Omental fat pad (tissue), 4 donors: ENCODE measurements at places on chromosomes 7 and 10. TPM values are rescaled to one million over a fixed set of nuclear protein-coding genes. Genes with fewer than 3 reads are reported as not detected.
A peak's percentile ranks its signal among the peaks of the same experiment; 100 is the strongest.

- peak; percentile 90 for DNase-seq
Measured at GRCh38 chr10:102729029-102730026, 14.4 kb upstream of the WBP1L start.

DNA sequence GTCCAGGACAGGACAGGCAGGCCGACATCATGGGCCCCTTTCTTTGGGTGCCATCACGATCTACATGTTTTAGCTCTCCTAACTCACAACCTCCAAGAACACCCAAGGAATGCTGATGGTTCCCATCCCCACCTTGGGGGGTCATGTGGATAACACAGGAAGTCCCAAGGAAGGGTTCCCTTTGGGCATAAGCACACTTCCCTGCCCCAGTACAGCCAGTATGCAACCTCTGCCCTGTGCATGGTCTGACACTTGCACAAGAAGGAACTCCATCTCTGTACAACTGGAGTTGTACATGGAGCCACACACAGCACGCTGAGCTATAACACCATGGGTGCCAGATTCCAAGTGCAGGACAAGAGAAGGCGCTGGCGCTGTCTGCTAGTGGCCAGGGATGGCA, 11.0 kb downstream of the MAT1A start:
- no peak for DNase-seq

The PLA2G12B gene
- total RNA-seq = not detected

DNA sequence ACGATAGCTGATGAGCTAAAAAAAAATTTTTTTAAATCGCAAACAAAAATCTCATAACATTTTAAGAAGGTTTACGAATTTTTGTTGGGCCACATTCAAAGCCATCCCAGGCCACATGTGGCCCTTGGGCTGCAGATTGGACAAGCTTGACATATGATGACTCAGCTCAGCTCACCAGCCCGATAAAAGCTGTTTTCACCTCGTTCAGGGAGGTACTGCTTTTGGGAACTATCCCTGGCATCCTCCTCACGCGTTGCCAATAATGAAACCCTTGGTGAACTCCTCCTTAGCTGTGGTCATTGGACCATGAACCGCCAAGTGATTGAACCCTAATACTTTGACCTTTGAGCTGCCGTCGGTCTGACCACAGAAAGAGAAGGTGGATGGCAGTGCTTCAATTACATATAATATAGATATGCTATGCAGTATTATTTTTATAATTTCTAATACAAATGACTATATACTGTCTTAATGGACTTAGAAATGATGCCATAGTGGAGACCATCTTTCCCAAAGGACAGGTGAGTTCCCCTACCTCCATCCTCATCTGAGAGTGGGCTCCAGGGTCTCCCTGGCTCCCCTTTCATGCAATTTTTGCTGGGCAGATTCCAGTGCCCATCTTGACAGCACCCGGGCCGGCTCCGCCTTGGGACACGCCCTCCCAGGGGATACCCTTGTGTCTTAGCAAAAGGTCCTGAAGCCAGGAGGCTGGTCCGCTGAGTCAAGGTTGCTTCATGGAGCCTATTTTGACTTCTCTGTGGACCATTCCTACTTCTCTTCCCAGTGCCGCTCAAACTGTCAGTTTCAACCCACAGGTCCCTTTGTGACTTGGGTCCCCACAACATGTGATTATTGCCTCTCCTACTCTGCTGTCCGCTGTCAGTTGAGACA, 707.2 kb downstream of the PARD3 start:
- DNase-seq = no peak

GRCh38 chr7:5677538-5678294, 103.7 kb downstream of the RNF216 start:
- DNase-seq = no peak

- no peak for DNase-seq
Measured at GRCh38 chr7:101167645-101168411, 2.5 kb upstream of the VGF start.

DNA sequence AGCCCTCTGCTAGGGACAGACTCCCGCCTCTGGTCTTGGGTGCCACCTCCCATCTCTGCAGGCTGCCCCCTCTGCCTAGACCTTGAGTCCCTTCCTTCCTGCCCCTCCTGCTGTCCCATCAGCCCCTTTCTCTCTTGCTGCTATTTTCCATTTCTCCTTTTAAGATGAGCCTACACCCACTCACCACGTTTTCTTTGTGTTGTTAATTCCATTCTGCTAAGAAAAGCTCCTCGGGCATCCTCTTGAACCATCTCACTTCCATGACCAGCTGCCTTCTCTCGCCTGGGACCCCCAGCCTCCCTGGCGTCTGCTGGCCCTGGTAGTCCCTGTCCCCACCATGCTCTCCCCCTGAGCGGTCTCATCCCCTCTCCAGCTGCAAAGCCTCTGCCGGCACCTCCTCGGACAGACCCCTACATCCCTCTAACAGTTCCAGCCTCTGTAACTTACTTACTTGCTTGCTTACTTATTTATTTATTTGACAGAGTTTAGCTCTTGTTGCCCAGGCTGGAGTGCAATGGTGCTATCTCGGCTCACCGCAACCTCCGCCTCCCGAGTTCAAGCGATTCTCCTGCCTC, 95.8 kb upstream of the SH2B2 start:
- no peak for DNase-seq

- no peak for DNase-seq
Measured at GRCh38 chr7:152979376-152979775, 219.8 kb downstream of the ACTR3B start.

- DNase-seq = no peak
Measured at GRCh38 chr10:118778727-118779126, 24.0 kb upstream of the CACUL1 start.

The PRTFDC1 gene
- total RNA-seq = 3.2 TPM

GRCh38 chr10:119677904-119678755, 26.9 kb downstream of the BAG3 start:
- DNase-seq = no peak

DNA sequence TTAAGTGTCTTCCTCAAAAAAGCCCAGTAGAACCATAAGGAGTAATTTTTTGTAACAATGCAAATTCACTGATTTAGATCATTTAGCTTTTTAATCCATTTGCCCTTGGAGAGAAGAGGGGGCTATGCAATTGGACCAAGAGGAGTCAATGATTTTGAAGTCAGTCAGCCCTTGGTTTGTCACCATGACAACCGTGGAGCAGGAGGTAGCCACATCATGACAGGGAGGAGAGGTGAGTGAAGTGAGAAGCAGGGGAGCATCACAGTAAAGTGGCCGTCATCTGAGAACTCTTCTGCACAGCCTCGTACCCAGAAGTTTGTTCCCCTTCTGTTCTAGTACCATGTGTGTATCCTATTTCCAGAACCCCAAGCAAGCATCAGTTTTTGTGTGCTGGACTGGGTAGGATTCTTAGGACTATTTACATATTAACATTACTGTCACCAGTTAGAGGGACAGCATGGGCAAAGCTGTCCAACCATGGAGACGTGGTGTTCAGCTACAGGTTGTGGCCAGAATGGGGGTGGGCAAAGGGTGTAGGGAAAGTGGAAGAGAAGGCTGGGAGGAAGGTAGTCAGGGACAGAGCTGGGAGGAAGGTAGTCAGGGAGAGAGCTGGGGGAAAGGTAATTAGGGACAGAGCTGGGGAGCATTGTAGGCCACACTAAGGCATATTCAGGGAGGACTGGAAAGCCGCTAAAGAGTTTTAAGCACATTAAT, 13.1 kb downstream of the UBE3C start:
- DNase-seq = no peak

GRCh38 chr7:41148521-41148951, 554.4 kb downstream of the INHBA start:
- DNase-seq = no peak

- DNase-seq = no peak
Measured at GRCh38 chr7:116037401-116037800, 6.8 kb upstream of the TFEC start.

GRCh38 chr10:131975796-131976195, 5.9 kb downstream of the BNIP3 start:
- DNase-seq = no peak

DNA sequence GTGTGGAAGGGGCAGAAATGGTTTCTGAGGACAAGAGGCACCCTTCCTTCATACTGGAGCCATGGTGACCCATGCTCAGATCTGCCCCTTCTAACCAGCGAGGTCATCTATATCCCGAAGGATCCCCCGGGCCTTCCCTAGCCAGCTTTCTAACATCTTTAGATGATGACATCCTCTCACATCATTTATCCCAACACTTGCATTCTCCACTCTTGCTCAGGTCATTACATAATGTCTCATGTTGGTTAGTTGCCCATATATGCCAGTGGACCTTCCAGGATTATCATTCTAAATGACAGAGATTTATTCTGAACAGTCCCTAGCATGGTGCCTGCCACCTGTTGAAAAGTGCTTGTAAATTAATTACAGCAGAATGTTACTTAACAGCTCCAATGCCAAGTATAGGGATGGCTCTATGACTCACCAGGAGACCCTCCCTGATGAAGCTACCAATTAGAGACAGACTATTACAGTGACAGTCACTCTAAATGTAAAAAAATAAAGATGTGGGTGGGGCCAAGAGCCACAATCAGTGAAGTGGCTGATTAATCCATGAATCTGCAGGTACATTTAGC, 22.6 kb upstream of the ABLIM1 start:
- no peak for DNase-seq

DNA sequence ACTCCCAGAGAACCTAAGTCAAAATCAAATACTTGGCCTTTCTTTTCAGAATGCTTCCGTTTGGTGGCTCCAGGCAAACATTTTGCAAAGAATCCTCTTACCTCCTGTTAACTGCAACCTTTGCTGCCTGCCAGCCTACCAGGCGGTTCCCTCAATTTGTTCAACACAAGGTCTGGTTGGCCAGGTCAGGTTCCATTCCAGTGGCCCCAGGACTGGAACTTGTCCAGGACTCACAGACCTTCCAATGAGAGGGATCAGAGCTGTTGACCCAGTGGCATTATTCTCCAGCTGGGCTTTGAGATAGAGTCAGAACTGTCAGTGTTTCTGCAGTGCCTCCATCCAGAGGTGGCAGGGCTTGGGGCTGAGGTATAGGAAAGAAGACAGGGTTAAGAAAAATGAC, 137.0 kb downstream of the NEUROD6 start:
- DNase-seq = no peak

The MMP21 gene
- not detected for total RNA-seq

- DNase-seq = no peak
Measured at GRCh38 chr10:43395571-43396060, 13.4 kb downstream of the HNRNPF start.

- DNase-seq = no peak
Measured at GRCh38 chr10:90968328-90969081, 47.6 kb upstream of the ANKRD1 start.

DNA sequence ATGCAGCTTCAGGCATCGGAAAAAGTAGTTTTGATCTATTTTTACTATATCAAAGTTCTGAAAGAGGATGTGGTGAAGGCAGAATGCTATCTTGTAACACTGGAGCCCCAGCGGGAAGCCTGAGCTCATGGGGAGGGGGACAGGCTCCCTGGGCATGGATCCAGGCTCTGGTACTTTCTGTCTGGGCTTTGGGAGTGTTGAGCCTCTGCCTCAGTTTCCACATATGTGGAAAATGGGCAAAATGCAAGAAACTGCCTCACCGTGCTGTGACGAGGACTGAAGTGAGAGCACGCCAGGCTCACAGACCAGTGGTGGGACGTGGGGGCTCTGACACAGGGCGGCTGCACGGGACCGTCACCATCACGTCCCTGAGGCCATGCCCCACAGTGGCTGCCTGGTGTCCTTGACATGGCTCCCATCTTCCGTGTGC, 182.9 kb upstream of the SHH start:
- no peak for DNase-seq

GRCh38 chr10:42984761-42985325, 92.0 kb upstream of the RET start:
- DNase-seq = peak; percentile 7
